ENCODE measurements at places on chromosomes 1 and 21. TPM values are rescaled to one million over a fixed set of nuclear protein-coding genes. Genes with fewer than 3 reads are reported as not detected.

The COL8A2 gene
- total RNA-seq: 0.15 TPM

The CD48 gene
- not detected for total RNA-seq

The SELL gene
- 0.15 TPM for total RNA-seq

The ZYG11A gene
- total RNA-seq: 2.3 TPM

The BMP8B gene
- total RNA-seq: 5.1 TPM

The TEX38 gene
- not detected for total RNA-seq

The DMBX1 gene
- 0.70 TPM for total RNA-seq

The FAM151A gene
- 0.14 TPM for total RNA-seq

The SLX9 gene
- 55.7 TPM for total RNA-seq

The LMX1A gene
- not detected for total RNA-seq

The OPRD1 gene
- 0.02 TPM for total RNA-seq

The HJV gene
- total RNA-seq: not detected

The KIAA1614 gene
- total RNA-seq: 0.66 TPM

The AGPAT3 gene
- 23.7 TPM for total RNA-seq

The SDE2 gene
- 7.6 TPM for total RNA-seq

The GRHL3 gene
- total RNA-seq: 0.92 TPM

The LCE1E gene
- total RNA-seq: not detected

The DNAH14 gene
- total RNA-seq: 14.9 TPM

The KCNE1 gene
- total RNA-seq: not detected

The FCER1A gene
- total RNA-seq: not detected

The LCE2C gene
- total RNA-seq: not detected

The HTR6 gene
- 0.07 TPM for total RNA-seq

The SFPQ gene
- 183 TPM for total RNA-seq

The PLA2G2C gene
- total RNA-seq: not detected

The OR2L2 gene
- not detected for total RNA-seq

The HPDL gene
- 4.4 TPM for total RNA-seq

The FABP3 gene
- total RNA-seq: not detected

The FMN2 gene
- total RNA-seq: 3.7 TPM

The JAM2 gene
- not detected for total RNA-seq

The AADACL4 gene
- total RNA-seq: not detected

The ZBTB8B gene
- total RNA-seq: not detected

The DENND2C gene
- total RNA-seq: 0.42 TPM

The CLIC6 gene
- 0.07 TPM for total RNA-seq

The RNPEP gene
- total RNA-seq: 88.6 TPM

The TPTE gene
- not detected for total RNA-seq

The RAB7B gene
- total RNA-seq: 1.6 TPM
